SW 1271 (cell line): ENCODE measurements at places on chromosomes 13 and 19.

GRCh38 chr13:105329359-105329758 lies 1206.1 kb downstream of the EFNB2 start:
- no peak for DNase-seq

DNA sequence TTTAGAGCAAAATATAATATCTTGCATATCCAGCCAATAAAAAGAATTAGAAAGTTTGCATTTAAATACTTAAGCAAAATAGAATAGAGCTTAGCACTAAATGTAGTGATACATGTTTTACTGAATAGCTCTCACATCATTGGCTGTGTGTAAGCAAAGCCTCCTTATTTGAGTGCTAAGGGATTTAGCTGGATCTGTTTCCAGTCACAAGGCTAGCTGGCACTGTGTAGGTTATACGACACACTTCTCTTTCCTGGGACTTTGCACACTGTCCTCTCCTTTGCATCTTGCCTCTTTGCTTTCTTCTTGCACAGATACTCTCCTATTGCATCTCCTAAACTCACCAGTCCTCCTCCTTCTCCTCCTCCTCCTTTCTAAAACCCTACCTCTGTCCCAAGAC lies 423.8 kb downstream of the KLF5 start:
- no peak for DNase-seq

DNA sequence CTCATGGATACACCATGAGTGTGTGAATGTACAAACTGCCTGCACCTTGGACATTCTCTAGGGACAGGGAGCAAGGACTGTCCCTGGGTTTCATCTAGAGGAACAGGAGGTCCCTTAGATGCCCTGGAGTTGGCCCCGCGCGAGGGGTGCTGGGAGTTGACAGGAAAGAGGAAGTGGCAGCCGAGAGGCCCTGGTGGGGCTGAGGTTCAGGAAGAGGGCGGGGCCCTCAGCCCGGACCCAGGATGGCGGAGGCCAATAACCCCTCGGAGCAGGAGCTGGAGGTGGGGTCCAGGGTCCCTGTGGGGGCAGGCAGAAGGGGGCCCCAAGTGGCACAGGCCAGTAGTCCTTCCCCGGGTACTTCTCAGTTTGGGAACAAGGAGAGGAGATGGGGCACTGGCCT lies 6.9 kb downstream of the PKN1 start:
- no peak for DNase-seq

DNA sequence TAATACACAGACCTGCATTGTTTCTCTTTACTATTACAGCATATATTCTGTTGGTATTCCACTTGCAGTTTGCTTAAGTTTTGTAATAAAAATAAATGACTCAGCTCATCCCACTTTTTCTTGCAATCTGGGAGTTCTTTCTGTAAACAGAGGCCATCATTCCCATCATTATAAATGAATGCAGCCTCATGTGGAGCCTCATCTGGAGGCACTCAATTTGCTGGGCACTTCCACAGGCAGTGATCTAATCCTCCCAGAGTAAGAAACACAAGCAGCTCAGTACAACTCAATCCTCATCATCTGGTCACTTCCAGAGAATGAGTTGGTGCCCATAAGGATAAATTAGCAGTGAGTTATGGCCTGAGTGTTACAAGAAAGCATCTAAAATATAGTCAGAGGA lies 2801.9 kb downstream of the PCDH9 start:
- DNase-seq = no peak
